ENCODE measurements at places on chromosomes 1 and 21.
A peak's percentile ranks its signal among the peaks of the same experiment; 100 is the strongest.

DNA sequence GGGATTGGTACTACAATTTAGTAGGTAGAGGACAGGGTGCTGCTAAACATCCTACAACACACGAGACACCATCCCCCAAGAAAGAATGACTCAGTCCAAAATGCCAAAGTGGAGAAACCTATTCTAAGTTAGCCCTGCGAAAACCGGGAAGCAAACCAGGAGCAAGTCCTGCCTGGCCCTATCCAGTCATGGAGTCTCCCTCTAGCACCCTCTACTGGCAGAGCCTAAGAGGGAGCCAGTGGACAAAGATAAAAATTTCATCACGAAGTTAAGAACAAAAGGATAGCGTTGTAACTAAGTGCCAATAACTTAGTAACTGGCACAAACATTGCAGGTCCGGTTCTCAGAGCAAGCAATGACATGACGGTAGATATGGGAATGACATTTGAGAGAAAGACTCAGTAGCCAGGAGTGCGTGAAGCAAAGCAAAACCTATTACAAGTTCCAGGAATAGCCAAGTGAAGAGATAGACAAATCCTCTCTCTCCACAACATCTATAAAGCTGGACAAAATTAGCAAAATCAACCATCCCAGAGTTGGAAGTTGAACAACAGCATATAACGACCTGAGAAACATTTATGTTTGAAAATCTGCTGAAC is 383.5 kb downstream of the OMA1 start:
- peak; percentile 61 for DNase-seq

DNA sequence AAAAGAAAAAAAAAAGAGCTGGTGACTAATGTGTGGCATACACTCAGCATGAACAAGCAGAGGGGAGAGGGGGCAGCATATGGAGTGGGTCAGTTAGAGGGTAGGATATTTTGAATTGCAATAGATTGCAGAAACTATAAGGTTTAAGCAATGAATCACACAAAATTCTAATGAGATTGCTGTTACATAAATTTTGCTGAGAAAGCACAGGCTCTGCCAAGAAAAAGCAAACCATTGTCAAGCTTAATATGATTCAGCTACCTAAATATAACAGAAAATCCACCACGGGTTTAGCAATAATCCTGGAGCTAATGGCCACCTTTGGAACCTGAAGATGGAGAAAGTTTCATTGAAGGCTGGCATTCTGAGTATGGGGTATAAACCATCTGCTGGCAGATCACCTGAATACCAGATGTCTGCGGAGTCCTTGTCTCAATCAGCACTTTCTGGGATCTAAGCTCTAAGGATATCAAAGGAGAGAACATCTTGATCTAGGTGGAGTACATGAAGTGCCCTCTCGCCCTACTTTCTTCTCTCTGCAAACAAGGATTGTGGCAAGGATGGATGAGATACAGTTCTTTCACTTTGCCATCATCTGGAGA is 30.3 kb upstream of the ANGPTL7 start:
- DNase-seq, result peak; percentile 77

GRCh38 chr1:173210283-173210682 is 3.2 kb upstream of the TNFSF4 start:
- no peak for DNase-seq

DNA sequence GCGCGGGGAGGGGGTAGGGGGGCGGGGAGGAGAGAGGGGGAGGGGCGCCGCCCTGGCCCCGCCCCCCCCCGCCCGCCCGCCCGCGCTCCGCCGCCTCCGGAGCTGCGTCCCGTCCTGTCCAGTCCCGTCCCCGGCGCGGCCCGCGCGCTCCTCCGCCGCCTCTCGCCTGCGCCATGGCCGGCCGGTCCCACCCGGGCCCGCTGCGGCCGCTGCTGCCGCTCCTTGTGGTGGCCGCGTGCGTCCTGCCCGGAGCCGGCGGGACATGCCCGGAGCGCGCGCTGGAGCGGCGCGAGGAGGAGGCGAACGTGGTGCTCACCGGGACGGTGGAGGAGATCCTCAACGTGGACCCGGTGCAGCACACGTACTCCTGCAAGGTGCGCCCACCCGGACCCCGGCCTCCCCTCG is at the start of gene AGRN:
Gene AGRN, plus strand, starts transcription at position 121 of the 405 bp plus-strand sequence. Its CDS starts 53 bp downstream, at position 174.
- peak; percentile 67 for DNase-seq

DNA sequence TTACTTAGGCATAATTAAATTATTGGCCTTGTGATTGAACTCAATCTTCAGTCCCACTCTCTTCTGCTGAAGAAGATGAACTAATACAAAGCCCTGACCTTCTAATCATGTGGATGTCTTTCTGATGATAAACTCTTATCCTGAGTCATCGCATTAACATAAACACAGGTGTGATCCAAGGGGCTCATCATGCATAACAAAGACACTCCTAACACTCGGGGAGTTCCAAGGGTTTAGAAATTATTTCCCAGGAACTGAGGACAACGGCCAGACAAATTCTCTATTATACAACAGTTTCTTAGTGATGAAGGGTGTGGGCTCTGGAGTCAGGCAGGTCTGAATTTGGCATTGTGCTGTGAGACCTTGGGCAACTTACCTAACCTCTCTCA is 18.0 kb downstream of the DUSP10 start:
- no peak for DNase-seq

DNA sequence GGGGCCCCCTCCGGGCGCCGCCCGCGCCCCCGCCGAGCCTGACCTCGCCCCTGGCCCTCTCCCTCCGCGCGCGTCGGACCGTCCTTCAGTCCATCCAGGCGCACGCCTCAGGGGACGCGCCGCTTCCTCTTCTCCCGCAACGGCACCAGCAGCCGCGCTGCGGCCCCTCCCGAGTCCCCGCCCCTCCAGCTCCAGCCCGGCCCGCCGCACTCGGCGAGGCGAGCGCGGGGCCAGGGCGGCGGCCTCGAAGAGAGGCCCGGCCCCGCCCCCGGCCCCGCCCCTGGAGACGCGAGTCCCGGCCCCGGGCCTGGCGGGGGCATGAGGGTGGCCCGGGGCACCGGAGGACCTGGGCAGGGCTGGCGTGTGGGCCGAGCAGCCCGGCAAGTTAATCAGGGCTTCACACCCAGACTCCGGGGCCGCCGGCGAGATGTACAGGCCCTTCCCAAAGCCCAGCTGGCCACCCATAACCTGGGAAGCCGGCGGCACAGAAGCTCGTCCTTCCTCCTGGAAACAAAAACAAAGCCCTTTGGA is at the start of gene IGSF3:
Gene IGSF3, minus strand, starts transcription at position 159 of the 531 bp plus-strand sequence. CDS start 1,407 bp downstream, outside the sequence.
- peak; percentile 92 for DNase-seq

- DNase-seq, result no peak
These were observed 37.1 kb upstream of the H6PD start for GRCh38 chr1:9197186-9198099.

DNA sequence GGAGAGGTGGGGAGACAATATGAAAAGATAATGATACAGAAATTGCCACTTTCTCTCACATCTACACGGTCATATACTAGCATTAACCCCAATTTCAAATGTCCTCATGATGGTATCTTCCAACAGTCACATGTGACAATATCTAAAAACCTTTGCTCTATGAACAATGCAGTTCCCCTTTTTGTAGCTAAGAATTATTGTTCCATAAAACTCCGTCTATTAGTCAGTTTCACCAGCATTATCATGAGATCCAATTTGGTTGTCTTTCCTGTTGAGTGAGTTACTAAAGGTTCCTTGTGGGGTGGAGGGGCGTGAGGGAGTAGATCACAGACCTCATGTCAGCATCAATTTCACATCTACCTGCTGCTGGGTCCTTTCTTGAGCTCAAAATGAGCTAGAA is 1.7 kb downstream of the TIAM1 start:
- no peak for DNase-seq

Data from Daoy (cell line).